ENCODE measurements at places on chromosomes 7 and 10. TPM values are rescaled to one million over a fixed set of nuclear protein-coding genes. Genes with fewer than 3 reads are reported as not detected.

The GARIN1A gene
- 0.19 TPM for polyA plus RNA-seq

The NAT16 gene
- polyA plus RNA-seq, result not detected

The ZP3 gene
- polyA plus RNA-seq, result 0.45 TPM

The SKIDA1 gene
- polyA plus RNA-seq, result 0.63 TPM

DNA sequence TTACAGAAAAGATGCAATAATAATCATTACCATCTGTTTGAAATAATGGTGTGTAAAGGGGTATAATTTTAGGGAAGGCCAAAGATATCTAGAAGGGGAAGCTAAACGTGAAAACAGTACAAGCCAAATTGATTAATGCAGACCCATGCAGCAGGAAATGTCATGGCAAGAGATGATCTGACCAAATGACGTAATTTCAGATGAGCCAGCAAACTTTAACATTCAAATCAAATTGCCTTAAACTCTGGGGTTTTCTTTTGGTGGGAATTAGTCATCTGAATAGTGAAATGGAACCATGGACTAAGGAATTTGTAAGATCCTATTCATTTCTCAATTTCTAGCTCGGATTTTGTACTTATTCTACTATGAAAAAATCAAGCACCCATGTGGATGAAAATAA is 21.4 kb upstream of the SCIN start:
- DNase-seq, result no peak

DNA sequence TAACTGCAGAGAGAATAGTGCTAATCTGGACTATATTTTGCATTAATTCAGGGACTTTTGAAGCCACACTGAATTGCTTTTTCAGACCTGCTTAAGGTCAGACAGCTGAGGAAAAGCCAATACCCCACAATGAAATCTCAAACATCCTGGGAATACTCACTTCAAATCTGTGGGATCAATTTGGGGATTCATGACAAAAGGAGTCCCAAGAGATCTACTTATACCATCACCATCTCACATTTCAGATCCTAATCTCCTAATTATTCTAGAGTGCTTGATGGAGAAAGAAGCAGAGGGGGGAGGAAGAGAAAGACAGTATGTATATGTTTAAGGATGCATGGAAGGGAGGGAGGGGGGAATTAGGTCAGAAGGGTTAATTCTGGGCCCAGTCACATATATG is 202.2 kb downstream of the CACNA2D1 start:
- no peak for DNase-seq

DNA sequence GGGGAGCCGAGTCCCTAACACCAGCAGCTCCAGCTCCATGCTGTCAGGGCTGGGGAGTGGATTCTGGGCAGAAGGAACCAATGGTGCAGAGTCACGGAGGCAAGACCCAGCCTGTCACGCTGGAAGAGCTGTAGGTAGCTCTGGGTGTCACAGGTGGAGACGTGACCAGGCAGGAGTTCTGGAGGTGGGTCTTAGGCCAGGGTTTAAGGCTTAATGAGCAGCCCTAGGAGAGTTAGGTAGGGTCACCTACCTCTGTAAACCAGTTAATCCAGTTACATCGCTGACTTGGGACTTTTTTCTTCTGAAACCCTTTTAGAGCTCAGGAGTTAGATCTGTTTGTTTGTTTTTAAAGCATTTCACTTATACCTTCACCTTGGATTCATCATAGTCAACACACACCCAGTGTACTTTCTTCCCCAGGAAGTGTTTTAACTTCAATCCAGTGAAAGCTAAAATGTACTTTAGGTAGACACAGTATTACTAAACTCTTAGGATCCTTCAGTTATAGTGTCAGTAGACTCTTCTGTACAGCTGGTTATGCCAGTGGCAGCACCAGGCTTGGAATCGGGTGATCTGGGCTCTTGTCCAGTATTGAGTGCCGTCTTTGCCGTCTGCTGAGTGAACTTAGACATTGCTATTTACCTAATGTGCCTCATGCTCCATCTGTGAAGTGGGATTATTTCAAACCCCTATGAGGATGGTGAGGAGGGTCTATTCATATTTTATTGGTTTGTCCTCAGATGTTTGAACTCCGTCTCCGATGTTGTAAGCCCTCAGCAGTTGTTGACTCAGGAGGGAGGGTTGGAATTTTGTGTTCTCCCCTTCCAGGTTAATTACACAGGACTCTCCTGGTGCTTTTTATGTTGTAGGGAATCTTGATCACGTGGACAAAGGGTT is 31.0 kb downstream of the TACR2 start:
- no peak for DNase-seq

- DNase-seq, result no peak
Observed at GRCh38 chr10:31099664-31100063, 68.0 kb upstream of the ZNF438 start.

DNA sequence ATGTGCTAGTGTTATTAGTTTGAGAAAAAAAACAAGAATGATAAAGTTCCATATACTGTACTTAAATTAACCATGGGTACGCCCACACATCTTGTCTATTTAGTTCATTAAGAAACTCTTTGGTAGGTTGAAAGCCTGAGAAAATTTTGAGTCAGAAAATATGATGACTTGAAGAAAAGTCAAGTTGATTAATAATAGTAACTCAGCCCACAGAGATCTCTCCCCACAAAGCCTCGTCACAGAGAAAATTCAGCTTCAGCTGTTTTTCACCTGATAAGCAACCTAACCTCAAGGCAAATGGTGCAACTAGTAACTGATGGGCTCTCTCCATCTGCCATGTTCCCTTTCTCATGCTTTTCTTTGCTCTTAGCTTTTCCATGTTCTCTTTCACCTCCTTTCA is 1021.6 kb downstream of the GATA3 start:
- DNase-seq, result no peak

DNA sequence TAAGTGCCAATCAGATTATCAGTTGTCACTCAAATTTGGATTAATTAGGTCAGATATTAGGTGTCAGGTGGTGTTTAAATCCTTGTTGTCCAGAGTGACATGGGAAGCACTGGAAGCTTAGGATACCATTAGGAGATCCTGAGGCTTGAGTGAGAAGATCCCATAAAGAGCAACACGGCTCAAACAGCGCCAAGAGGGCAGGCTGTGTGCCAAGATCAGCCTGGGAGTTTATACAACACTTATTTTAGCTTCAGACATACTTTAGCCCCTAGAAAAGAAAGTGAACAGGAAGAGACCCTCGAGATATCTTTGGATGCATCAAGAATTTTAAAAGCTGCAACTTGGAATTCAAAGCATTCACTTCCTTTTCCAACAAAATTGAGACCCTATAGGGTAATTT is 14.2 kb upstream of the ACTA2 start:
- DNase-seq, result no peak

- DNase-seq, result no peak
Observed at GRCh38 chr7:142563470-142563869, 185.8 kb upstream of the PRSS1 start.

GRCh38 chr10:129518793-129519192 is 51.8 kb downstream of the MGMT start:
- DNase-seq, result no peak

DNA sequence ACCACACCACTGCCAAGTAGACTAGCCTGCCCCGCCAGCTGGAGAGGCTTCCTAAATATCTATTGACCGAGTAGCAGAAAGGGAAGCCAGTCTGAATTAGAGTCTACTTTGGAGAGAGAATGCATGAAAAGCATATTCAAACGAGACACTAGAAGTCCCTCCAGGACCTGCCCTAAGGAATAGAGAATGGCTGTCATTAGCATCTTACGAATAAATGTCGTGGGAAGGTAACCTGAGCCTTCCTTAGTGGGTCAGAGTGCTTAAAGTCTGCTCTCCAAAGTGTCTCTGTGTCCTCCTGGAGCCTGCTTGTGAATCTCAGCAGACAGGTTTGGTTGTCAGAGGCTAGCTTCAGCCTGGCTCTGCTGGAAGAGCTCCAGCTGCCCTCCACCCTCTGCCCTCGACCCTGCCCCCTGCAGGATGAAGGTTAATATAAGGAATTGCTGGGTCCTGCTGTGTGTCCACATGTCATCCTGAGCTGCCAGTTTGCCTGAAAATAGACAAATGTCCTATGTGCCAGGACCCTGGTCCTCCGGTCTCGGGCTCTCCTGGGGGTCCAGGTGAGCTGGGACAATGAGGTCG is 33.4 kb downstream of the FAM241B start:
- peak; percentile 37 for DNase-seq

GRCh38 chr10:43978936-43979335 is 330.3 kb upstream of the ZNF32 start:
- DNase-seq, result no peak

- DNase-seq, result no peak
Observed at GRCh38 chr10:106139915-106140314, 1024.6 kb downstream of the SORCS1 start.

DNA sequence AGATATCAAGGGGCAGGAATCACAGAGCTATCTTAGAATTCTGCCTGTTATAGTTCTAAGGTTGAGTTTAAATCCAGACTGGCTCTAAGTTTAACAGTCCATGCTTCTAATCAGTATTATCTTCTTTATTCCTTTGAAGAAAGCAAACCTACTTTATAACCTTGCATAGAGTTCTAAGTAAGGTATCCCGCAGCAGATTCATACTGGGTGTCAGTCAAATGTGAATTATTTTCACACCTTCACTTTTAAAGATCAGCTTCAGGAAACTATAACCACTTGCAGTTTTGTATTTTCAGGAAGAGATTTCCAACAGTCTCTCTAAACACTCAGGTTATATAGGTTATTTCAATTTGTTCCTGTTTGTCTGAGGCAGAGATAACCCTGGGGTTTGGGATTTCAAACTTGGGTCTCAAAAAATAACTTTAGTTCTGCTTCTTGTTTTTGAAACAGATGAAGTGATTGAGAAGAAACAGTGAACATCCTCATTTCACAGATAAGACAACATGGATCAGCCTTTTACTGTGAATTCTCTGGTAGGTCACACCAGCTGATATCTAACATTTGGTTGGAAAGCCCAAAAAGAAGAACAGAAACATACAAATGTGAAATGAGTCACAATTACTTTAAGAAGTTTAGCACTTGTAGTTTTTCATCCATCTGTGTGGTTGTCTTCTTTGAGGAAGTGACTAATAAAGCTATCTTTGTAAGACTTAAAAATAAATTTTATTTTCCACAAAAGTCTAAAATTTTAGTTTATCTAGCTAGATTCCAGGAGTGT is 21.4 kb downstream of the STAMBPL1 start:
- no peak for DNase-seq

- peak; percentile 37 for DNase-seq
Observed at GRCh38 chr10:110006358-110007160, 1.2 kb upstream of the ADD3 start.

DNA sequence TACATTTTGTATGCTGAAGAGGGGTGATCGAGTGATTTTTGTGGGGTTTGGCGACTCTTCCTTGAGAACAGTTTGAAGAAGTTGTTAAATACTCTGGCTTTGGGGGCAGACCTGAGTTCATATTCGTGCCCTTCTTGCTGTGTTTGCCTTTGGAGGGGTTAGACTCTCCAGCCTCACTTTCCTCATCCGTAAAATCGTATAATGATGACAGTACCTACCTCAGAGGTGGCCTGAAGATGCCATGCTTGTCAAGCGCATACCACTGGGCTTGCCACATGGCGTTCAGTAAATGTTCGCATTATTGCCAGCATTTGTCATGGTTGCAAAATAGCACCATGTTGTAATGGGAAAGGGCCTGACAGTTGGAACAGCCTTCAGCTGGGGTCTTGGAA is 1.3 kb downstream of the STK17A start:
- no peak for DNase-seq

- no peak for DNase-seq
Observed at GRCh38 chr10:71228875-71229675, 16.7 kb downstream of the UNC5B start.

- DNase-seq, result no peak
Observed at GRCh38 chr7:40641701-40642100, 506.9 kb downstream of the SUGCT start.

GRCh38 chr10:31171402-31172083 is 139.9 kb upstream of the ZNF438 start:
- DNase-seq, result no peak

DNA sequence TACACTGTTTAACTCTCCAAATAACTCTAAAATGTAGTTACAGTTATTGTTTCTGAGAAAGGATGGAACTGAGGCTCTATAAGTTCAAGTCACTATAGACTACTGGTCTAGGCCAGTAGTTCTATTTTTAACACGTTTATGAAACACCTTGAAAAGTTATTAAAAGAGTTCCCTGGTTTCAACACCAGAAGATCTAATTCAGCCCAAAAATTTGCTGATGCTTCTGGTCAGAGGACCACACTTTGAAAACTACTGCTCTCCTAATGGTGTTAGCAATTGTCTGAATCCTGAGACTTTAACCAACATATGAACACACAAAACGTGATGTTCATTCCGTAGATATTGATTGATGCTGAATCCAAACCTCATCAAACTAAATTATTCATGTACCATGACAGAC is 658.6 kb upstream of the STEAP1 start:
- no peak for DNase-seq

DNA sequence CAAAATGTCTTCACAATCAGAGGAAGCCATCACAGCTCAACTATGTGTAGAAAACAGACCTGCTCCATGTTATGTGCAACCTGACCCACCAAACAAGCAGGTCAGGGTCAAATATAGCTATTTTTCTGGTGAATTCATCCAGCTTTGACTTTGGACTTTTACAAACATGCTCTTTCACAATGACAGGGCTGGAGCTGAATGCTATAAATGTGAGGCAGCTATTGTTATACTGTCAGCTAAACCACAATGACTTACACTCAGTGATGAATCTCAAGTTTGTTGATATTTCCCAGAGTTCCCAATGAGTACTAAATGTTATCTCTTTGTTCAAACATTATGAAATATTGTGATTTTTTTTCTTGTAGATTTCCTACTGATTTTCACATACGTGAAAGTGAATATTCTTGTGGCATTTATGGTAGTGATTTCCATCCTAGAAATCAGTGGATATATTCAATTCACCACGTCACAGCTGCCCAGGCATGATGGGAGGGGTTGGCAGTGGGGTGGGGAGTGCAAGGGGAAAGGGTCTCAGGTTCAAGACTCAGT is 2.5 kb upstream of the ITIH2 start:
- DNase-seq, result no peak

Measured in liver (tissue), 10 donors.